Activated T-cell treated with anti-CD3 and anti-CD28 coated beads, Interleukin-2, amount 50 U/mL, for 48 hours (primary cell): ENCODE measurements at places on chromosomes 2 and 18.

DNA sequence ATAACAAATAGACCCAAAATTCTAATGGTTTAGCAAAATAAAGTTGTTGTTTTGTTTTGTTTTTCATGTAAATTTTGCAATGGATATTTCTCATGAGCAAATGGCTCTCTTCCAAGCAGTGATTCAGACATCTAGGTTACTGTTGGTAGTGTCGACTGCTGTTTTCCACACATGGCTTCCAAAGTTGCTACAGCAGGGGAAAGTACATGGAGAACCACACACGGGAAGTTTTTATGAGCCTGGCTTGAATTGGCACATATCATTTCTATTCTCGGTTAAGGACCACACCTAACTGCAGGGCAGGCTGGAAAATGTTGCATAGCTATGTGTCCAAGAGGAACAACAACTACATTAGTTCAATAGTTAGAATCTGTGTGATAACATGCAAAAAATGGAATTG, 262.1 kb downstream of the GALNT13 start:
- DNase-seq, result no peak

GRCh38 chr18:9898792-9899549, 13.2 kb downstream of the TXNDC2 start:
- DNase-seq, result no peak

DNA sequence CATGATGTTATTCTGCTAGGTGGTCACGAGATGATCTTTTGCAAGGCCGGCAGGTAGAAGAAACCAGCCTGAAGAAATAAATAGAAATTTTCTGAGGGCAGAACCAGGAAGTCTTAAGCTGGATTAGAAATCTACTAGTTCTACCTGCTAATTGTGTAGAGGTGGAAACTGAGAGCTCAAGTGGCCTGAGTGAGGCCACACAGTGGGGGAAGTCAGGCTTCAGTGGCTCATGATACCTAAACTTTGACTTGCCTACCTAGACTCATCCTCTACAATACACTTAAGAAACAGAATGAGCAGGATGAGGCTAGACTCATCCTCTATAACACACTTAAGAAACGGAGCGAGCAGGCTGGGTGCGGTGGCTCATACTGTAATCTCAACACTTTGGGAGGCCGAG, 134.9 kb upstream of the NDUFV2 start:
- no peak for DNase-seq

GRCh38 chr2:218892693-218893348, 12.2 kb downstream of the WNT10A start:
- peak; percentile 84 for DNase-seq

- DNase-seq, result no peak
These were observed 60.6 kb upstream of the SMAD7 start for GRCh38 chr18:49011291-49011746.
